Activated naive CD4-positive, alpha-beta T cell treated with anti-CD3 and anti-CD28 coated beads for 36 hours (primary cell): ENCODE measurements at places on chromosomes 11 and 22. TPM values are rescaled to one million over a fixed set of nuclear protein-coding genes. Genes with fewer than 3 reads are reported as not detected.

SLC22A8 gene
- not detected for total RNA-seq

CDCA5 gene
- 174 TPM for total RNA-seq

OR10A2 gene
- total RNA-seq = not detected

RAB38 gene
- 0.69 TPM for total RNA-seq

NTM gene
- total RNA-seq = not detected

PLAAT2 gene
- not detected for total RNA-seq

SLC5A1 gene
- total RNA-seq = not detected

SLC22A6 gene
- total RNA-seq = not detected

KRTAP5-8 gene
- not detected for total RNA-seq

SLC22A12 gene
- not detected for total RNA-seq

AMPD3 gene
- total RNA-seq = 13.0 TPM

INSC gene
- total RNA-seq = 1.0 TPM

ACR gene
- total RNA-seq = not detected

CSRP3 gene
- not detected for total RNA-seq

SHISA8 gene
- total RNA-seq = 1.7 TPM

TRIM51 gene
- total RNA-seq = not detected

SCGB1C1 gene
- total RNA-seq = not detected

ABCC8 gene
- not detected for total RNA-seq

PTPMT1 gene
- 46.9 TPM for total RNA-seq

GGA1 gene
- 49.1 TPM for total RNA-seq

RAG1 gene
- 0.30 TPM for total RNA-seq

CRACR2B gene
- 0.32 TPM for total RNA-seq

TRIM22 gene
- total RNA-seq = 280 TPM

ROBO4 gene
- total RNA-seq = not detected

MRPL11 gene
- 143 TPM for total RNA-seq

OR2AG1 gene
- total RNA-seq = not detected

SLC25A18 gene
- not detected for total RNA-seq

HTR3A gene
- not detected for total RNA-seq

CYB5R2 gene
- 8.2 TPM for total RNA-seq

TMEM121B gene
- total RNA-seq = 0.19 TPM

CYP2D6 gene
- 0.89 TPM for total RNA-seq

VSIG10L2 gene
- not detected for total RNA-seq

TREH gene
- total RNA-seq = not detected

OR6Q1 gene
- total RNA-seq = not detected

PAMR1 gene
- not detected for total RNA-seq

DESI1 gene
- 64.8 TPM for total RNA-seq

SYCE3 gene
- 0.91 TPM for total RNA-seq

TRPM5 gene
- not detected for total RNA-seq

TUBGCP6 gene
- 44.5 TPM for total RNA-seq

OR51B5 gene
- total RNA-seq = not detected
